ENCODE measurements at places on chromosomes 4 and X.

DNA sequence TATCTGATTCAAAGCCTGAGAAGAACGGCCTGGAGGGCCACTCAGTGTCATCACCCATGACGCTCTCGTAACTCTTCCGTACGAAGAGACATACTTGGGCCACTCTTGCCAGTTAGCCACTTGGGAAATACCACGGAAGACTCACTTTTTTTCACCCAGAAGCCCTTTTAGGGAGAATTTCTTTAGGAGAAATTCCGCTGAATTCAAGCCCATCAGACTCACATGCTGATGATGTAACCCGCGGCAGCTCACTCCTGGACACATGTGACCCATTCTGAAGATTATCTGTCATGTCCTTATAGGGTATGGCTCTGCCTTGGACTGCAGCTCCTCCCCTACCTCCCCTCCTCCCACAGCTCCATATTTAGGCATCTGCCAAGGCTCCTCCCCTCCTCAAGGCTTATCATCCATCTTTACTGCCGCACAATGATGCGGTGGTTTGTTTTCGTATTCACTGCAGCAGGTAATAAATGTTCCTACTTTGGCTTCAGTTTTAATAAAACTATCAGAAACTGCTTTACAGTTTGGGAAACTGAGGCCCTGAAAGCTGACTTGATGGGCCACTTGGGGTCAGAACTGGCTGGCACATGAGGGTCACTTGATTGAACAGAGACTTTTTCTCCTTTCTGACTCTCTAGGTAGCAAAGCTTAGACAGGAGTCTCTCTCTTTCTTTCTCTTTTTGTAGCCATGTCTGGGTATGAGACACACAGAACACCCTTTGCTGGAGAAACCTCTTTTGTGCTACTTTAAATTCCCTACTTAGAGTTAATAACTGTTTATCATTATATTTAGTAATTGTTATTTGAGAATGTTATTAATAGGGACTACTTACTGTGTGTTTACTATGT, 42.1 kb downstream of the RHOH start:
- no peak for DNase-seq

GRCh38 chr4:180330521-180330920, 1912.7 kb upstream of the TENM3 start:
- DNase-seq = no peak

GRCh38 chr4:25896776-25897539, 17.1 kb upstream of the SMIM20 start:
- no peak for DNase-seq

DNA sequence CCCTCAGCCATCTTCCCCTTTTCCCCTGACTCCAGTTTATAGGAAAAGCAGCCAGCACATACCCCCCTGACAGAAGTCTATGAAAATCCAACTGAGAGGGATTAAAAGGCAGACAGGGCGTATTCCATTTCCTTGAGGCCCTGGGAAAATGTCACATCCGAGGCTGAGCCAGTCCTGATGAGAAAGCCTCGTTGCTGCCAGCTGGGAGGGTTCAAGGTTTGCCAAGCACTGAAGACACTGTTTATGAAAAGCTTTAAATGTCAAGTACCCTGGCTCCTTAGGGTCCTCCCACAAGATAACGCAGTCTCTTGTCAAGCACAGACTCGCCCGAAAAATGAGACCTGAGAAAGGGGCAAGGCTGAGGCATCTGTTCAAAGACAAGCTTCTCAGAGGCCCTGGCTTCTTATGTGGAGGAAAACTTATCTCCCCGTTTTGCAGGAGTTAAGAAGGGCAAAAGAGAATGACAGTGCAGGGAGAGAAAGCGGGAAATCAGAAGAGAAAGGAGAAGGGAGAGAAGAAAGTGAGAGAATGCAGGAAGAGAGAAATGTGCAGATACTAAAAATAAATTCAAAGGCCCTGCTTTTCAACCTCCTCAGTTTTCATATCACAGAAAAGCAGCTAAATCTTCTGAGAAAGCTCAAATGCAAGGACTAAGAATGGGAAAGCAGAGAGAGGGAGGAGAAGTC, 44.7 kb downstream of the SCD5 start:
- DNase-seq = peak; percentile 23

DNA sequence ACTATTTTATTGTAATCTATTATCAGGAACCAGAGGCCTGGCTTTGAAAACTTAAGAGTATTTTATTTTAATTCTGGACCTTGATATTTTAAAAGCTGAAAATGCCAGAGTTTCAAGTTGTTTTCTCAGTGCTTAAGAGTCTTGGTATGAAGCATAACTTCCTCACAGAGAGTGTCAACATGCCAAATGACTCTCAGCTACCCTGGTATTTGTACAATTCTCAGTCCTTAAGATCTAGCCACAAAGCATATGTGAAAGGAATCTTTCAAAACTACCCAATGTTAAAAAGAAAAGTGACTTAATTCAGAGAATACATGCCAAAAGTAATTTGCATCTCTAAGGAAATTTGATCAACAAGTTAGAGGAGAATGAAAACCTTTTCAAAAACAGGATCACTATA, 171.9 kb downstream of the DKK2 start:
- peak; percentile 79 for DNase-seq

DNA sequence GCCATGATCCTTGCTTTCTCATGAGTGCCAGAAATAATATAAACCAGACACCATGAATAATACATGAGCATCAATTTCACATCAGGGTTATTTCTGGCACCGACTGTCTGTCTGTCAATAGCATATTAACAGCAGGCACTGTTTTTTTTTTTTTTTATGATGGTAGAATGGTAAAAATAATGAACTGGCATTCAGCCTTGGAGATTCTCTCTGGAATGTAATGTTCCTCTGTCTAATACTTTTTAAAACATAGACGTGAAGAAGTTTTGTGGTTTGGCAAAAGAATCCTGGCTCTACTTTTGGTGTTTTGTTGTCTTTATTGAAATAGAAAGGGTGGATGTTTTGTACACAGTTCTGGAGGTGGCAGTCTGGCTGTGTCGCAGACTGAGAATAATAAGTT, 874.6 kb upstream of the PRKX start:
- DNase-seq = no peak
